ENCODE measurements at places on chromosomes 6 and 20.

GRCh38 chr20:64080013-64080812 lies at the start of gene OPRL1:
OPRL1 (plus strand) TSS chr20:64080082; CDS start chr20:64092721, 12,639 bp downstream.
- ATAC-seq = no peak

DNA sequence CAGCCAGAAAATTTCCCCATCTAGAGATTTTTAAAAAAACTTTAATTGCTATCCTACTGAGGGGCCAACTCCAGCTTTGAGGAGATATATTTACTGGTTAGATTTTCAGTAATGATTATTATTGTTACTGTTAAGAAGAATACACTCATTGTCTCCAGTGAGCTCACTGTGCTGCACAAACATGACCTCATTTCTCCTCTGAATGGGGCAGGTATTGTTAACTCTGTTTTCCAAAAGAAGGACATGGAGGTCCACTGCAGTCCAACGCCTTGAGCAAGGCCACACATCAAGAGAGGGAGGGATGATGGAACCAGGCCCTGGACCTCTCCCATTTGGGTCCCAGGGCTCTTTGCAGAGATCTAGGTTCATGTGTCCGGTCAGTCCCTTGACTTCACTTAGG lies 13.9 kb upstream of the SCUBE3 start:
- no peak for ATAC-seq

- peak; percentile 89 for ATAC-seq
Observed at GRCh38 chr6:7188492-7188891, 80.7 kb downstream of the RREB1 start.

DNA sequence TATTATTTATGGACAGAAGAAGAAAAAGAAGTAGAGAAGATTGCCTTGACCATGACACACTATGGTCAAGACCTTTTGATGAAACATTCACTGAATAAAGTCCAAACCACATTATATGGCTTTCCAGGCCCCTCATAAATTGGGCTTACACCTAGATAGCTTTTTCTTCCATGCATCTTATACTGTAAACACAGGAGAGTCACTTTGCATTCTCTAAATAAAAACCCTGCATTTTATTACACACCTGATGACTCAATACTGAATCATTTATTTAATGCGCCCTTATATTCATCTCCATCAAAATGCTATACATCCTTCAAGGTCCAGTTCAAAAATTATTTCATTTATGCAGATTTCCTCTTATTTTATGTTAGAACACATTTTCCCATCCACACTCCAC lies 78.0 kb downstream of the COL21A1 start:
- no peak for ATAC-seq

GRCh38 chr6:89775150-89775549 lies 44.4 kb downstream of the MDN1 start:
- no peak for ATAC-seq

GRCh38 chr6:135686784-135687301 lies 164.7 kb upstream of the PDE7B start:
- ATAC-seq = no peak

GRCh38 chr6:52557389-52558265 lies 19.2 kb downstream of the TRAM2 start:
- ATAC-seq = no peak

DNA sequence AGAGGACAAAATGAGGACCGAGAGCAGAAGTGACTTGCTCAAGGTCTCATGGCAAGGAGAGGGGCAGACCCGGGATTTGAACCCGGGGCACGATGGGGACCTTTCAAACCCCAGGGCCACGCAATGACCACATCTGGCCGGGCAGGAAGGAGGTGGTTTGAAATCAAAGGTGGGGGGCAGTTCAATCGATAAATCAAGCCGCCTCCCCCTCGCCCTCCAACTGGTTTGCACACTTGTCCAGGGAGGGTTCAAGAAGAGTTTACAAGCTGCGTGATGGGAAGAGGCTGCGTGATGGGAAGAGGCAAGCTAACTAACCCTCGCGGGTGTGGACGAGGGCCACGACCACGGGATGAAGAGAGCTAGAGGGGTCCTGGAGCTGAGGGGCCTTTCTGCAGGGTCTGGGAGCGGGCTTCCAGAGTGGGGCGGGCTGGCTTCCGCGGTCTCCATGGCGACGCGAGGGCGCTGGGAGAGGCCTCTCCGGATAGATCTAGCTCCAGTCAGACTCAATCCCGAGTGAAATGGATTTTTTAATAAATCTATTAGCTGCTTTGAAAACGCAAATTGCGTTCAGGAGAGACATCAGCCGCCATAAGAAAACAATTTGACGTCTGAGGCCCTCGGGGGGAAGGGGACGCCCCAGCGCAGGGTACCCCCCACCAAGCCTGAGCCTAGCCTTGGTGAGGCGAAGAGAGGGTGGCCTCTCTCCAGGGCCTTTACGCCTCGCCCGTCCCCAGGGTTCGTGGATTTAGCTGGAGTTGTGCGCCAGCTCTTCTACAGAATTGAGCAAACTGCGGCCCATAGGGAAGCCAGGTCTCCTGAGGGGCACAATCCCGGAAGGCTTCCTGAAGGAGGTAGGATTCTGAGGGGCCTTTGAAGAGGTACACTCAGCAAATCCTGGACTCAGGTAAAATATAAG lies 143.9 kb downstream of the GRM4 start:
- ATAC-seq = no peak

Measured in stimulated activated memory B cell treated with anti-CD40 and anti-IgM and Interleukin-4, amounts not matched to agents 10 μg/mL and 1 μg/mL and 100 μg/mL, for 72 hours (primary cell).